ENCODE measurements at places on chromosomes 4 and X.
A peak's percentile ranks its signal among the peaks of the same experiment; 100 is the strongest.

DNA sequence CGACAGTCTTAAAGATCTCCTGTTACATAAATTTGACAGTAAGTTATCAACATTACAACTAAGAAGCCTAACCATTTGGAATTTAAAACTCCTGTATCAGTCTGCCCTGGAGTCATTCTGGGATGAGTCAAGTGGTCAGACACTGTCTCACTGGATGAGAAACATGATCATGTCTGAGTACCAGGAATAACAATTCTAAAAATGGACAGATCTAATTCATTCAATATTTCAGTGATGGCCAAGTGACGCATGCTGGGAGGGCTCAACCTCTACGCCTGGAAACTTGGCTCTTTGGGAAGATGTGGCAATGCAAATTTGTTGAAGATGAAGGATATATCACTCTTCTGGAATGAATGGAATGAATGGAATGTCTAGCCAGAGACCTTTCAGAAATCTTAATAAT is 1427.2 kb downstream of the STIM2 start:
- peak; percentile 78 for DNase-seq

GRCh38 chr4:3111461-3111860 is 37.0 kb downstream of the HTT start:
- DNase-seq: peak; percentile 78

DNA sequence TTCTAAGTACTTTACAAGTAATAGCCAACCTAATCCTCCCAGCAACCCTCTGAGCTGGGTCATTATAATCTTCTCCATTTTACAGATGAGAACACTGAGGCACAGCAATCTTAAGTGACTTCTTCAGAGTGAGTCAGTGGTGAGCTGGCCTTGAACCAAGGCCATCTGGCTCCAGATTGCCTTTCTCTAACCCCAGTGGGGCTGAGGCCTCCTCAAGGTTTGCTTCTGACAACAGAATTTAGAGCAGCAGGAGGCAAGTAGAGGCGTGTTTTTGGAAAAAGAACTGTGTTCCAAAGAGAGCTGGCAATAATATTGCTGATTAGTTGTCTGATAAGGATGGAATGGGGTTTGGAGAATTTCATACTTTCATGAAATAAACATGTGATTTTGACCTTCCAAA is 41.2 kb downstream of the PIR start:
- no peak for DNase-seq

DNA sequence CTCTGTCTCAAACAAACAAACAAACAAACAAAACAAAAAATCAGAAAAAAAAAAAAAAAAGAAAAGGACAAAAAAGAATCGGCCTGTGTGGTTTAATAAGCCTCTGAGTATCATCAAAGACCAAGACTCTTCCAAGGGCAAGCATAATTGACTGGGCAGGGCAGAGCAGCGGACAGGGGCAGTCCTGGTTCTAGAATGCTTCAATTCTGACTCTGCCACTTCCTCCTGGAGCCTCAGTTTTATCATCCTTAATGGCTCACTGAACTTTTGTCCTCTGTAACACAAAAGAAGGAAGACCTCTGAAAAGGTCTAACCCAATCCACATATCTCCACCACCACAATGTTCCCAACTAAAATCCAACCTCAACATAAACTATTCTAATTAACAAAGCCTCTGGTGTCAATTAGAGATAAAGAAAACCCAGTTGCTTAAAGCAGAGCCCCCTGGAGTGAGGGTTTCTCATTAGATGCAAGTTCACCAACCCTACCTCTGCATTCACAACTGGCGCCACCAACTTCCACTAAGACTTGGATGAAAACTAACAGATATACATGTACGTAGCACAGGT is 51.7 kb downstream of the TBC1D9 start:
- no peak for DNase-seq

- no peak for DNase-seq
Observed at GRCh38 chrX:12824944-12825343, 33.7 kb downstream of the PRPS2 start.

DNA sequence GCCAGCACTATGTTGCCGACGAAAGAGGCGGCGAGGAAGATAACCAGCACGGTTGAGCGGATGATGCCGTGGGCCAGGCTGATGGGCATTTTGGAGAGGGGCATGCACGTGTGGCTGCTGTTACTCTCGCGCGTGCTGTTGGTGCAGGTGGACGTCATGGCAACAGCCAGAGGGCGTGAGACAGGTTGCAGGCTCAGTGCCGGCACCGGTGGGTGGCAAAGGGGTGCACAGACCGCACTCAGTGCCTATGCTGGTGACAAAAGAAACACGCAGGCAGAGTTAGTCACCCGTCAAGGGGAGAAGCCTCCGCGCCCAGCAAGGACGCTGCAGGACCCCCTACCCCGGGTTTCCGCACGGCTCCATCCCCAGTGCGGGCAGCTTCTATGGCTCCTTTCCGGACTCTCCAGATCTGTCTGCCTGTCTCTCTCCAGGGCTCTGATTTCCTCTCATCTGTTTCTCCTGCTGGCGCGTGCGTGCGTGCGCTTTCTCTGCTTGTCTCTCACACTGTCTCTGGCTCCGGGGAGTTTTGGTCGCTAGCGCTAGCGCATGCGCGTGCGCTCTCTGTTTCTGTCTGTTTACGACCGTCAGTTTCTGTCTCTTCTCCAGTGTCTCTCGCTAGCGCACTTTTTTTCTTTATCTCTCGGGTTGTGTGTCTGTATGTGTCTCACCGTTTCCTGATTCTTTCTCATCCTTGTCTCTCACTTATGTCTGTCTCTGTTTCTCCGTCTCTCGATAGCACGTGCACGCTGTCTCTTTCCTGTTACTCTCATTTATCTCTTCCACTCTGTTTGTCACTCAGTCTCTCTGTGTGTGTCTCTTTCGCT is 2.1 kb downstream of the GPR101 start:
- DNase-seq: no peak

- no peak for DNase-seq
Observed at GRCh38 chrX:120419463-120419862, 49.6 kb downstream of the LAMP2 start.

- DNase-seq: no peak
Observed at GRCh38 chr4:2913168-2913567, 50.0 kb downstream of the NOP14 start.

GRCh38 chr4:86938771-86939520 is 4.1 kb downstream of the AFF1 start:
- DNase-seq: no peak

DNA sequence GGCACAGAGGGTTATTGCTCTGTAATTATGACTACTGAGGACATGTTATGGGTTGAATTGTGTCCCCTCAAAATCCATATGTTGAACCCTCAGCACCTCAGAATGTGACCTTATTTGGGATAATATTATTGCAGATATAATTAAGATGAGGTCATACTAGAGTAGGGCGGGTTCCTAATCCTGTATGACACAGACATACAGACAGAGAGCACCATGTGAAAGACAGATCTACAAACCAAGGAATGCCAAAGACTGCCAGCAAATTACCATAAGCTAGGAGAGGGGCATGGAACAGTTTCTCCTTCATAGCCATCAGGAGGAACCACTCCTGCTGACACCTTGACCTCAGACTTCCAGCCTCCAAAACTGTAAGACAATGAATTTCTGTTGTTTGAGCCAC is 115.2 kb upstream of the OTUD4 start:
- no peak for DNase-seq

- no peak for DNase-seq
Observed at GRCh38 chr4:157048248-157048647, 27.7 kb upstream of the GLRB start.

DNA sequence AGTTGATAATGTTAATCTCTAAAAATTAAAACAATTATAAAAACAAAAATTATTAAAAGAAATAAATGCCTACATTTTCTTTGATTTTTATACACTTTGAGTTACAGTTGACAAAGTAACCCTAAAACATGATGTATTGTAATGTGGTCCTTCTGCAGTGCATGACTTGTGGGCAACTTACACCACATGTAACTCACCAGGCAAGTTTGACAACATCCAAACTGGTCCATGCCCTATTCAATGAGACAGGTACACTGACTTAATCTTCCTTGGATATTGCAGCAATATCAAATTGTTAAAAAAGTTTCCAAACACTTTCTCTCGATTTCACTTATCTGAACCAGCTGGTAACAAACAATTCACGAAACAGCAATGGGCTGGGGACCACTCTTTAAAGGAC is 81.5 kb downstream of the FTHL17 start:
- no peak for DNase-seq

DNA sequence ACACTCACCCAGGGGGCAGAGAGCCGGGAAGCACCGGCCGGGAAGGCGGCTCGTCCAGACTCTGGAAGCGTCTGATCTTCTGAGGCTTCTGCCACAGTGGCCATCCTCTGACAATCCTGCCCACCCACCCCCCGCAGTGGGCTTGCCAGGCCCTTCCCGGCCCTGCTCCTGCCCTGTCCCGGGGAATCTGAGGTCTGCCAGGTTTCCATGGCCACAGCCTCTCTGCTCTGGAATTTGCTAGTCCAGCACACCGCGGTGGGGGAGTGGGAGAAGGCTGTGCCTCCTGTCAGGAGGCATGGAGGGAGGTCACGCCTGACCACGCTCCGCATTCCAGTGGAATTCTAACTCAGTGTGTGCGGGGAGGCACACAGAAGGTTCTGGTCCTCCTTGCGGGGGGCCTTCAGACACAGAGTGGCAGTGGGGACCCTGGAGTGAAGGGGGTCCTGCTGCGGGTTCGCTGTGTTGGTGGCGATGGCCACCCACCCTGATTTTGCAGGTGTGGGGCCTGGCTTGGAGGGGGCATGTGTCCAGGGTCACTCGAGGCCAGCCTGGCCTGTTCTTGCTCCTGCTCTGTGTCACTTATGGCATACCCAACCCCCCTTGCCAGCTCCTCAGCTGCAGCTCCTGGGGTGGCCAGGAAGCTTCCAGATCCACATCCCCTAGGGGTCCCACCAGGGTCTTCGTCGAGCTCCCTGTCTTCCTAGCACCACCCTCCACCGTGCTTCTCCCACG is 55.6 kb upstream of the ADRA2C start:
- no peak for DNase-seq
